GM06990 (cell line): ENCODE measurements at places on chromosomes 3 and 15.

DNA sequence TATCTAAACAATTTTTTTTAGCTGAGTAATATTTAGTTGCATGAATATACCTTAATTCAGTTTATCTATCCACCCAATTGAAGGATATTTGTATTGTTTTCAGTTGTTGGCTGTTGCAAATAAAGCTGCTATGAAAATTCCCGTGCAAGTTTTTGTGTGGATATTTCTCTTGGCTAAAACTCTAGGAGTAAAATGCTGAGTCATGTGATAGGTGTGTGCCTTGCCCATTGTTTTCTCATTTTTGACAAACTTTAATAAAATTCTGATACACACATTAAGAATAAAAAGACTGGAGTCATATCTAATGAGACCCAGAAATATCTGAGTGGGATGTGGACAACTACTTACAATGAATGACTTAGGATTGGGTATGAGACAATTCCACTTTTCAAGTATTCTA lies 78.6 kb downstream of the MDFIC2 start:
- DNase-seq, result no peak

DNA sequence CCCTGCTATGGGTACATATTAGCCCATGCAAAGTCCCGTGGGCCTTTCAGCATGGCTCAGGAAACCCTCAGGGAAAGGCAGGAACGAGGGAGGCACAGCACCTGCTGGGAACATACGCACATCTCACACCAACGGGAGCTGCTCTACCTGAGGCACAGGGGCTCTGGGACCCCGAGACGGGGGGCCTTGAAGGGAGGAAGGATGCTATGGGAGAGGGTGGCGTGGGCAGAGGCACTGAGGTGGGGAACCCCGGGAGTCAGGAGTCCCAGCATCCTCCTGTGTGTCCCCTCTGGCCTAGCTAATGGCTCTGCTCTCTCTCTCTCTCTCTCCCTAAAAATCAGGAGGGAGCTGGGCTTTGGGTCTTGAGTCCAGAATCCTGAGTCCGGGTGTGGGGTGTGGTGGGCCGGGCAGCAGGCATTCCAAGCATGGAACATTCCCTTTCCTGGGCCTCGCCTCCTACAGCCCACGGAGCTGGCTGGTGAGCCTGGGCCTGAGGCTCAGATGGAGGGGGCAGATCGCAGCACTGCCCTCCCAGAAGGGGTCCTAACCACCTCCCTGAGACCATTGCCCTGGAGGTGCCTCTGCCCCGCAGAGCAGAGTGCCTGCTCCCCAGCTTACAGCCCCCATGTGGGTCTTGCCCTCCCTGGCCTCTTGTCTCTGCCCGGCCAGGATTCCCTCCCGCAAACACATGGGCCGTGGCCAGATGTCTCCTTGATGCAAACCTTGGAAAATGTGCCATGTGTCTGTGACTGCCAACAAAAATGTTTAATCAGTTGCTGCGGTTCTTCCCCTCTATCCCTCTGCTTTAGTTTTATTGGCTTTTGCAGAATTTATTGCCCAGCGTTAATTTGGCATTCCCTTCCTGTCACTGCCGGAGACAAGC lies 101.6 kb downstream of the TMEM266 start:
- DNase-seq, result no peak

- DNase-seq, result no peak
These were observed 176.2 kb downstream of the EFHB start for GRCh38 chr3:19757773-19758172.

DNA sequence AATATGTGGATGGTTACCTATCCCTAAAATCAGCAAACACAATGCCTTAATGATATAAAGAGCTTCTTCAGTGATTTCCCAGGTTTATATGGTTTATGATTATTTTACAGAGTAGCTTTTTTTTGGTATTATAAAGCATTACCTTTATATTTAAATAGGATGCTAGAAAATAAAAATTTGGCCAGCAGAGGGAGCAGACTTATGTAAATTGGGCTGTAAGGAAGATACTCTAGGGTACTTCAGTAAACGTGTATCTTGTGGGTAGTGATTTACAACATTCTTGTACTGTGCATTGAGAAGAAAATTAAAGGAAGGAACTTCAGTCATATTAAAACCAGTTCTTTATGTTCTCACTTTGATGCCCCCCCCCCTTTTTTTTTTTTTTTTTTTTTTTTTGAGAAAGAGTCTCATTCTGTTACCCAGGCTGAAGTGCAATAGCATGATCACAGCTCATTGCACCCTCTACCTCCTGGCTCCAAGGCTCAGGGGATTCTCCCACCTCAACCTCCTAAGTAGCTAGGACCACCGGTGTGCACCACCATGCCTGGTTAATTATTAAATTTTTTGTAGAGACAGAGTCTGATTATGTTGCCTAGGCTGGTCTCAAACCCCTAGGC lies 167.9 kb downstream of the BBX start:
- DNase-seq, result no peak

DNA sequence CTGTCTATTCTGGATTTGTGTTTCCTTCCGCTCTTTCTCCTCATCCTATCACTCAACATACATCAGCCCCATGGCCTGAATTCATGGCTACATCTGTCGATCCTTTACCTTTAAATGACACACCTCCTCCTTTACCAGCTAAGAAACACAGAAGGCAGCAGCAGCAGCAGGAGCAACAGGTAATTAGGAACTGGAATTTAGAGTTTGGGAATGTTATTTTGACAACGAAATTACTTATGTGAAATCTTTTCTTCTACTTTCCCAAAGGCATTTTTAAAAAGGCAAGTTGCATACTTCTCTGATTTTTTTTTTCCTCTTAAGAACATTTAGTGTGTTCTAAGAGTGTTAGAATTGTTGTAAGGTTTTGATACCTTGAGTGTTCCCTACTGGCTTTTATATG lies 29.1 kb upstream of the ABHD10 start:
- no peak for DNase-seq

- DNase-seq, result no peak
These were observed 16.2 kb downstream of the IGDCC4 start for GRCh38 chr15:65406424-65407000.

DNA sequence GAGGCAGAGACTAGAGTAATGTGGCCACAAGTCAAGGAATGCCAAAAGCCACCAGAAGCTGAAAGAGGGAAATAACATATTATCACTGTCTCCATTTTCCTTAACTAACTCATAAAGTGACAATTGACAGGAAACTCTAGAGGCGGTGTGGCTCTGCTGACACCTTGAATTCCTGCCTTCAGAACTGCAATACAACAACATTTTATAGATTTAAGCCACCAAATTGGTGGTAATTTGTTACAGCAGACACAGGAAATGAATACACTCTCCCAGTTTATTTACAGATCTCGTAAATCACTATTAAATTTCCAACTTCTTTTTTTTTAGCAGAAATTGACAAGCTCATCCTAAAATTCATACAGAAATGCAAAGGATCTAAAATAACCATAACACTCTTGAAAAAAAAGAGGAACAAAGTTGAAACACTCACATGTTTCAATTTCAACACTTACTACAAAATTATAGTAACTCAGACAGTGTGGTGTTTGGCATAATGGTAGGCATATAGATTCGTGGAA lies 449.9 kb downstream of the OTOL1 start:
- DNase-seq, result no peak
